ENCODE measurements at places on chromosomes 6 and 20. TPM values are rescaled to one million over a fixed set of nuclear protein-coding genes. Genes with fewer than 3 reads are reported as not detected.

OR2H2 gene
- not detected for total RNA-seq

SLC35D3 gene
- total RNA-seq = not detected

MED23 gene
- total RNA-seq = 46.3 TPM

STX16 gene
- total RNA-seq = 25.9 TPM

THBS2 gene
- total RNA-seq = 6.5 TPM

DNA sequence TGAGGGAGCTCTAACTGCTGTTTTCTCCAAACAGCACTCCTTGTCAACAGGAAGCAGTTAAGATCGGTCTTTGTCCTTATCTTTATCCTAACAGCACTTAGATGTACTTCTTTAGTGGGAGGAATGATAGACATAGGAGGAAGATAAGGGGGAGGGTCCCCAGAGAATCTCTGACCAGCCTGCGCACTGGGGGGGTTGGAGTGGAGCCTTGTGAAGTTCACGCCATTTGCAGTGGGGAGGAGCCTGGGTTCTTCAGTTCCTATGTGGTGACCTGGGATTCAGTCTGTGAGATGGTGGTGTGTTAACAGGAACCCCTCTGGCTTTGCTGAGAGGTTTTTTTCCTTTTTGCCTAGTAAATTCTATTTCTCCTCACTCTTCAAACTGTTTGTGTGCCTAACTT is 18.1 kb upstream of the ASCC3 start:
- DNase-seq = no peak

- peak; percentile 18 for DNase-seq
Measured at GRCh38 chr6:92748131-92748530, 671.2 kb downstream of the EPHA7 start.

- no peak for DNase-seq
Measured at GRCh38 chr6:334536-335510, 42.5 kb downstream of the DUSP22 start.

DNA sequence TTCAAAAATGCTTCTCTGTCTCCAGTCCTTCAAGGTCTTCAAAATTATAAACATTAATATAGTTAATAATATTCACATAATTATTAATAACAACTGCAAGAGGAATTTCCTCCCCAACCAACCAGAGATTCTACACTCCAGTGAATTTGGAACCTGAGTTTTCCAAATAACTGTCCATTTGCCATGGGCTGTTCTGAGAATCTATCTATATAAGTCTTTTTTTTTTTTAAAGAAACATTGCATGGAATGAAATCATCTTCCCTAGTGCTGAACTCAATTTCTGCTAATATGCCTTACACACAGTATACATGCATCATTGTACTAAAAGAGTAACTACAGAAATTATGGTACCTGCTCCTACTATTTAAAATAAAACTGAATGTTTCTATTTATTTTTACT is 113.9 kb downstream of the SLC22A3 start:
- DNase-seq = no peak

DNA sequence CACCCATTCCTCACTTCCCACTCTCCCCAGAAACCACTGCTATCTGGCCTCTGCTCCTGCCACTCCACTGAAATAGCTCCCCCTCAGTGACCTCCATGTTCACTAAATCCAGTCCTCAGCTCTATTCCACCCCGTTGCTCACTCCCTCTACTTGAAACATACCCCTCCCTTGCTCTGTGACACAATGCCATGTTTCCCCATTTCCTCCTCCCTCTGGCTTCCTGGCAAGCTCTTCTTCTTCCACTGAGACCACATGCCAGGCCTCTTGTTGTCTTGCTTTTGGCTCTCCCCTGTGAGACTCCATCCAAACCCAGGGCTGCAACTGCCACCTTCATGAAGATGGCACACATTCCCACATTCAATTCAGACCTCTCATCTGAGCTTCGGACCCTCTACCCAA is 13.9 kb downstream of the TMEM151B start:
- DNase-seq = no peak

DNA sequence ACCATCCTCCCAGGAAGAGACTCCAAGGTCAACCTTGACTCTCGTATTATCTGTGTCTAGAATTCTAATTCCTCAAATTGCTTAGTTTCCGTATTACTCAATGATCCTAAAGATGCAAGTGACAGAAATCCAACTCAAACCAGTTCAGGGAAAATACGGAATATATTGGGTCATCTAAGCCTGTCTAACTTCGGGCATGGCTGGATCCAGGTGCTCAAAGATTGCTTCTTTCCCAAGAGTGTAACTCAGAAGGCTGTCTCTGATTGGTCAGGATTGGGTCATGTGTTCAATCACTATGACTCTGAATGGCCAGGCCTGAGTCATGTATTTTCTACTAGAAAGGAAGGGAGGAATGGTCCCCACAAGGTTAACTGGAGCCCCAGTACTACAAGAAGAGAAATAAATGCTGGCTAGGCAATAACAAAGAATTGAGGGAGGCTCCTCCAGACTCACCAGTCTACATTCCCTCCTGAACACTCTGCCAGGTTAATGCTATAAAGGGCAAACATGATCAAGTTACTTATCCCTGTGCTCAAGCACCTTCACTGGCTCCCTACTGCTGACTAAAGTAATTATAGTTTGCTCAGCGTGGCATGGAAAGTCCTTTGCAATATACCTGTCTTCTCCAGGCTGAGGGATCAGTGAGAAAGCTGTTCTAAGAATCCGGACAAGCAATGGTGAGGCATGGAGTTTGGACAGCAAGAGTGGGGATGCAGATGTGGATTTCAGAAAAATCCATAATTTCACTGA is 15.4 kb upstream of the PREX1 start:
- no peak for DNase-seq

DNA sequence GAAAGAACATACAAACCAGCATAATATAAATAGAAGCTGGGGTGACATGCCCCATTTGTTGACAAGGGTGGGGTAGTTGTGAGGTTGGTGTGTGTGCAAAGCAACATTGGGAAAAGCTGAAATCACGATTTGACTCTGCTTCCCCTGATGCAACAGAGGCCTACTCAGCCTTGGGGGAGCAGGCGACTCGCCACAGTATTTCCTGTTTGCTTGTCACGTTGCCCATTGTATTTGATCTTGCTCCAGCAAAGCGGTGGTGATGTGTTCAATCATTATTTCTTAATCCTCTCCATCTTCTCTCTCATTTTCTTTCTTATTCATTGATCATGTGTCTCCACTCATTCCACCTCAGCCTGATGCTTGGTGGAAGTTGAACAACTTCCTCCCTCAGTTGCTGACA is 165.8 kb upstream of the CITED2 start:
- DNase-seq = peak; percentile 82

DNA sequence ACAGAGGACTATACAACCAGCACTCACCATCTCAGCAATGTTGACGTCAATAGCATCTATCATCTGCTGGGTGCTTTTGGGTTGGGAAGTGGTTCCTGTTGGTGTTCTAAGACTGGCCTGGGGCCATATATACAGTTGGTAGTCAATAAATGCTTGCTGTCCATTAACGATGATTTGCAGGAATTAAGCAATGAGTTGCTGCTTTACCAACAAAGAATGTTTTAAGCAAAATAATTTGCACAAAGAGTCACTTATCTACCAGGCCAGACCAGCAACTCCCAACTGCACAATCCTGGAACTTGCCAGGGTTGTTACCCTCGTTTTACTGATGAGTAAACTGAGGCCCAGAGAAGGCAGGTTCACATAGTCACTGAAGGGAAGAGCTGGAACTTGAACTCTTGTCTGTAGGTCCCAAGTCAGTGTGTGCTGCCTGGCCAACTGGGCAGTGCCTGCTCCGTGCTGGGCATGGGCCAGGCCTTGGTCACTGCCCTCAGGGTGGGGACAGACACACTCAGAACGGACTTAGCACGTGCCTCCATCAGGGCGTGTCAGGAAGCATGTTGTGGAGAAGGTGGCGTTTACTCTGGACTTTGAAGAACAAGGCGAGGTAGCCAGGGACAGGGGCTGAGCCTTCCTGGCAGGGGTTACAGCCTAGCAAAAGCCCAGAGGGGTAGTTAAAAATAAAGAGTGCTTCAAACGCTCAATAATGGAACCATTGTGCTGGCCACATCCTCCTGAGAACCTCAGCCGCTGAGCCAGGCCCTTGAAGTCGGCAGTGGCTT is 2.5 kb upstream of the SRC start:
- DNase-seq = peak; percentile 53

DNA sequence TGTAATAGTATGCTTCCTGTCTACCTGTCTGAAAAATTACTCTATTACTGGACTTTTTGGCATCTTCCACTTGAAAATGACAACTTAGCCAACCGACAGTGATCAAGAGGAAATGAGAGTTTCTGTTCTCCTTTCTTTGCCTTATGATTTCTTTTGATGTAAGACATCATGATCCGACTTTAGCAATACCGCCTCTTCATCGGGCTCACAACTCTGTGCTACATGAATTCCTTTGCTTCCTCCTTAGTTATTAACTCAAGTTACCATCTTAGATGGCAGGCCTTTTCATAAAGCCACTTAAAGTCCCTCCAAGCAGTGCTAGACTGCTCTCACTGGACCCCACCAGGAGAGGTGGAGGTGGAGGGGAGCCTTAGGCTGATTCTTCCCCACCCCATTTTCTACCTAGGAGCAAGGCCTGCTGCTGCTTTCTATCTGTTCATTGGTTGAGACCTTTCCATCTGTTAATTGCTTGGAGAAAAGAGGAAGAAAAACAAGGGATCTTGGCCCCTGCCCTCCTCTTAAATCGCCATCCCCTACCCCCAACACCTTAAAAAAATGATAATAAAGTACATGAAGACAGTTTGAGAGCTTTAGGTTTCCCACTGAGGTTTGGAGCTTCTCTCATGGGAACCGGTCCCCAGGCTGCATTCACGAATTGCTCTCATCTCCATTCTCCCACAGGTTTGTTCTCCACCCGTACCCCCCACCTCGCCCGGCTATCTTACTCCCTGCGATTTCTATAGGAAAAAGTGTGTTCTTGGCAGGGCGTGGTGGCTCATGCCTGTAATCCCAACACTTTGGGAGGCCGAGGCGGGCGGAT is 21.6 kb upstream of the MCM3 start:
- DNase-seq = no peak

DNA sequence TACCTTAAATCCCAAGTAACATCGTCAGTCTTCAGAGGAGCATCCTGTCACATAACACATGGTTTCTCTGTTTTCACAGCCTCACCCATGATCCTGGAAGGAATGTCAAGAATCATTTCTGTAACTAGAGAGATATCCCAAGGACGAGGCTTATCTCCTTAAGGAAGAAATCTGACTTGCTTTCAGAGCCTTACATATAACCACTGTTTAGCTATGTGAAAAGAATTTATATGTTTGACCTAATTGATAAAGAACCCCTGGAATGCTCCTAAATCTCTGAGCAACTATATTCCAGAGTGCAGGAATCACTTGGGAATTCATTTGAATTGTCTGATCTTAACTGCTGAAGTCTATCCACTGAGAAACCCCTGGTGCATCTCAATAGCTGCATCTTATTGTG is 243.1 kb downstream of the ALDH8A1 start:
- no peak for DNase-seq

DNA sequence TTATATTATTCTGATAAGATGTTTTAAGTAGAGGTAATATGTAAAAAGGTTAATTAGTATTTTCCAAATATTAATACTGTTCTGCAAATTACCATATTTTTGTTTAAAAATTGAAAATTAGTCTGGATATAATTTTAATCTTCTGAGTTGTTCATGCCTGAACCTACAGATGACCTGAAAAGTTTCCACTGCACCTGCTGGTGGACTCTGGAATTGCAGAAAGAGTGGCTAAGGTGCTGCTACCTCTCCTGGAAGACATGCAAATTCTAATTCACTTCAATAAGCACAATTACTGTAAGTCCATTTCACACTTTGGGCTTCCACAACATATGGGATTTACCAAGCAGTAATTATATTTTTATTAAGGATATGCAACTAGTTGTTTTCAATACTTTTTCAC is 77.7 kb upstream of the OLIG3 start:
- peak; percentile 34 for DNase-seq

GRCh38 chr6:153595903-153596302 is 443.1 kb upstream of the OPRM1 start:
- DNase-seq = peak; percentile 8

DNA sequence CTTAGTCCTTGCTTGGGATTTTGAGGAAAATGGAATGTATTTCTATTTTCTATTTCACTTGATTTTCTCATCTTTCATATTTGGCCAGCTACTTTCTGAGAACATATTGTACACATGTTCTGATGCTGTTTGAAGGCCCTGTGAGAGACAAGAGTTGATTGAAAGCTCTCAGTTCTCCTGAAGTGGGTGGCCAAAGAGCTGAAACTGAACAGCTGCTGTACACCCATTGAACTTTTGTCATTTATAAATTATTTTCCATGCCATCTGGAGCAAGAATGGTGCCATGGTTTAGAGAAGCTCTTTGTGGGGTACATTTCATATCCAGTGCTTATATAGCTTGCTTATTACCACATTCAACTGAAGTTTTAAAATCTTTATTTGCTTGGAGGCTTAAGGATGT is 298.3 kb downstream of the PRL start:
- DNase-seq = no peak

DNA sequence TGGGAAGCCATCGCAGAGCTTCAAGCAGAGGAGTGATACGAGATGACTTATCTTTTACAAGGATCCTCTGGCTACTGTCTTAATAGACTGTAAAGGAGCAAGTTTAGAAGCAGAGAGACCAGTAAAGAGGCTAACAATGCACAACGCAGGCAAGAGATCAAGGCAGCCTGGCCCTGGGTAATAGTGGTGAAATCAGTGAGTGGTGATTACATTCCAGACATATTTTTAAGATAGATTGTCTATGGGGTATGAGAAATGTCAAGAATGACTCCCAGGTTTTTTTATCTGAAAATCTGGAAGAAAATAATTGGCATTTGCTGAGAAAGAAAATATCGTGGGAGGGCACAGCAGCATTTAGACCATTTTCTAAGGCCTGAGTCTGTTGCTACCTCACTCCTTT is 213.6 kb upstream of the HTR1E start:
- DNase-seq = no peak

GRCh38 chr20:8389381-8390036 is 257.4 kb downstream of the PLCB1 start:
- peak; percentile 49 for DNase-seq

DNA sequence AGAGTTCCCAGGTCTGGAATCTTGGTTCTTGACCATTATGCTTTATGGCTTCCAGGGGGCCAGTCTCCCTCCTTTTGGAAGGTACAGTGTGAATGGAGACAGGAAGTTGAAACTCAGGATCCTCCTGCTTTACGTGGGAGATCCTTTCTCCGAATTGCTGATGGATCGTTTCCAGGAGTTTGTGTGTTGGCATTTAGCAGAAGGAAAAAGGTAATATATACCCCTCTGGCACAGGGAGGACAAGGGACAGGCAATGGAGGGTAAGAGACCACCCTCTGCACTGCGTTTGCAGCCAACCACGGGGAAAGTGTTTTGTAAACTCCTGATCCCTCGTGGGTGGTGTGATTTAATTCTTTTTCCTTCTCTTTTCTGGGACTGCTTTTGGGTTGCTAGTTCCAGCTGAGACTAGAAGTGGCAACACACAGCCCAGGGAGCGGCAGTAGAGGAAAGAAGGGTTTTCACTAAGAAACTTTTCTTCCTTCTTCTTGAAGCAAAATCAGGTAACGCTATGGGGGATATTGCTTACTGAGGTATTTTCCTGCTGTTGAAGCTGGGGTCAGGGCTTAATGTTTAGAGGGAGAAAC is 257.6 kb upstream of the SUPT3H start:
- DNase-seq = no peak

- no peak for DNase-seq
Measured at GRCh38 chr6:82569022-82569421, 205.4 kb downstream of the TPBG start.

Measured in renal cortical epithelial cell (primary cell).